ENCODE measurements at places on chromosomes 11 and 22. TPM values are rescaled to one million over a fixed set of nuclear protein-coding genes. Genes with fewer than 3 reads are reported as not detected.
A peak's percentile ranks its signal among the peaks of the same experiment; 100 is the strongest.

- ATAC-seq, result peak; percentile 50
Measured at GRCh38 chr11:3014057-3014938, 22.2 kb upstream of the NAP1L4 start.

DNA sequence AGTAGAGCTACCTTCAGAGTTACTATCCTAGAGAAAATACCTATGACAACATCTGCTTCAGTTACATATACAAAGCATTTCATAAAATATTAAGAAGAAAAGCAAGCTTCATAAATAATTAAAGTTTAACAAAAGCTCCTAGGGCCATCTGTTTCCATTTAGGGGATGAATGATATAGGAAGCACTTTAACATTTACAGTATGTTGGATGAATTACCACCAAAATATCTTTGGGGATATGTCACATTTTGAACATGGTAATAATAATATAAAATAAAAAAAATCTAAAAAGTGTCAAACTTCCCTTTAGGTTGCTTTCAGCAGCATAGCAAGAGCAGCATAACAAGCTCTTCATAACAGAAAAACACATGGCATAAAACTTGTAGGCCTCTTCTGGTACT lies 104.6 kb downstream of the ATG16L2 start:
- ATAC-seq, result no peak

DNA sequence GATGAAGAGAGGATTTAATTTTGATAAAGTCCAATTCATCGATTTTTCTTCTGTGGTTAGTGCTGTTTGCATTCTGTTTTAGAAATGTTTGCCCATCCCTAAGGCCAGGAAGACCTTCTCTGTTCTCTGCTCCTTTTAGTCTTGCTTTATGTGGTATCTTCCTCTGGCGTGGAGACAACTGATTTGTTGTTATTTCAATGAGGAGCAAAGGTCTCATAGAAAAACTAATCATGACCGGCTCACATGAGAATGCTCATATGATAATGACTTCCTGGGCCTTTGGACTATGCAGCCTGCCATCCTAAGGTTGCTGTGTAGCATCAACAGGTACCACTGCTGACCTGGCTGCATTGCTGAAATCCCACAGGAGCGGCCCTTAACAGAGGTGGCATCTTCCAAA lies 19.8 kb downstream of the SCGB1A1 start:
- ATAC-seq, result no peak

DNA sequence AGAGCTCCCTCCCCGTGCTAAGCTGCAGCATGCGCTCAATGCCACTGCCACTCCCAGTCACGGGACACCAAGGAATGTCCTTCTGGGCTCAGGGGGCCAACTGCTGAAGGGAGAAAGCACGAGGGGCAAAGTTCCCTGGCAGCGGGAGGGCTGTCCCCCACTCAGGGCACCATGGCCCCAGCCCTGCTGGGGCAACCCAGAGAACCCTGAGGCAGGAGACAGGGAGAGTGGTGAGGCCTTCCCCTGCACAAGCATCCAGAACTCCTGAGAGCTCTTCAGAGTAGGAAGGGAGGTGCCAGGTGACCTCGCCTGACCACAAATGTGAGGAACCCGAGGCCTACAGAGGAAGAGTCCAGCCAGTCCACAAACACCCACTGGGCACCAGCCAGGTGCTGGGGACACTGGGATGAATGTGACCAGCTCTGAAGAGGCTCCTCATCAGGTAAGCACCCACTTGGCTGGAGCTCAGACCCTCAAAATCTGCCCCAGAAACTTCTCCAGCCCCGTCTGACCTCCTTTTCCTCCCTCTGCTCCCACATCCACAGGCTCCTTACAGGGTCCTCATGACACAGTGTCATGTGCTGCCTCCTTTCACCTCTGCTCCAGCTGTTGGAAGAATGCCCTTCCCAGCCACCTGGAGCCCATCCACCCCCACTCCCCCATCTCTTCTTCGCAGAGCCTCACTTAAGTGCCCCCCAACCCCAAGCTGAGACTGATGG lies 15.6 kb downstream of the GDPD5 start:
- no peak for ATAC-seq

DNA sequence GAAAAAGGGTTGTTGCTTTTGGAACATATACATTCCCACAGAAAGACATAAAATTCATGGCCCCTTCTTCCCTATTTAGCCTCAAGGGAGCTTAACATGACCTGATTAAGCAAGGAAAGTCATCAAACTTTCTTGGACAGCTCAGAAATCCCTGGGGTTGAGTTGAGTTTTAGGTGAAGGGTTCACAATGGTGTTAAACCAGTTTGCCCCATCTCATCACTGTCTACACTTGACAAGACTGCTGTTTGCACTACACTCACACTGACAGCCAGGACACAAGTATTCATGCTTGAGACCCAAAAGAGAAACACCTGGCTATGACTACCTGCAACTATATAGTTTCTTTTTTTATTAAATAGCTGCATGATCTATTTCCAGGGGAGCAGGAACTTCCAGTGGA lies 209.8 kb upstream of the TMEM45B start:
- ATAC-seq, result peak; percentile 68

GRCh38 chr22:31238057-31238456 lies 26.0 kb downstream of the LIMK2 start:
- no peak for ATAC-seq

The FOLR2 gene
- 0.24 TPM for total RNA-seq

DNA sequence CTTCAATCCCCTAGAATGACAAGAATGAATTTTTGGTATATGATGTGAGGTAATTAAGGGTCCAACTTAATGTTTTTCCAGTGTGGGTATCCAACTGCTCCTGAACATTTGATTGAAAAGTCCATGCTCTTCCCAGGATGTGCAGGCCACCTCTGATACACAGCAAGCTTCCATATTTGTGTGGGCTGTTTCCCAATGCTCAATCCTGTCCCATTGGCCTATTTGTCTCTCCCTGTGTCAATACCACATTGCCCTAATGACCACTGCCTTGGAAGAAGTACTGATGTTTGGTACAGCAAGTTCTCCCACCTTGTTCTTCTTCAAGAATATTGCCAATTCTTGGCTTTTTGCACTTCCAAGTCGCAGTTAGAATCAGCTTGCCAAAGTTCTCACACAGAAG lies 42.9 kb downstream of the KCNQ1OT1 start:
- ATAC-seq, result no peak

The SSTR3 gene
- not detected for total RNA-seq

The IL10RA gene
- 3.8 TPM for total RNA-seq

DNA sequence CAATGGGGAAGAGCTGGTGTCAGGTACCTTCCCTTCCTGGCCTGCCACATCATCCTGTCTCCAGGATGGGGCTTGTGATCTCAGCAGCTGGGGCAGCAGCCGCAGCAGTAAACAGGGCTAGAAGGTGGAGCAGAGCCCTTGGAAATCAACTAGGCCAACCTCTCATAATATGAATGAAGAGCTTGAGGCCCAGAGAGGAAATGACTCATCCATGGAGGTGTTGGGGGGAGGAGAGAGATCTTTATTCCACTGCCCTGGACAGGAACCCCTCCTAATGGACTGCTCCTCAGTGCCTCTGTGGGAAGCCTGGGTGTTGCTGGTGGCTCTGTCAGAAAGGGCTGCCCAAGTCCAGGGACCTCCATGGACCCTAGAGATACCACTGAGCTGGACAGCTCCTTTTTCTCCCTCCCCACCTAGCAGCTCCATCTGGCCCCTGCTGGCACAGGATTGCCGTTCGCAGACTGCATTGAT lies 111.8 kb downstream of the OSBP2 start:
- no peak for ATAC-seq

DNA sequence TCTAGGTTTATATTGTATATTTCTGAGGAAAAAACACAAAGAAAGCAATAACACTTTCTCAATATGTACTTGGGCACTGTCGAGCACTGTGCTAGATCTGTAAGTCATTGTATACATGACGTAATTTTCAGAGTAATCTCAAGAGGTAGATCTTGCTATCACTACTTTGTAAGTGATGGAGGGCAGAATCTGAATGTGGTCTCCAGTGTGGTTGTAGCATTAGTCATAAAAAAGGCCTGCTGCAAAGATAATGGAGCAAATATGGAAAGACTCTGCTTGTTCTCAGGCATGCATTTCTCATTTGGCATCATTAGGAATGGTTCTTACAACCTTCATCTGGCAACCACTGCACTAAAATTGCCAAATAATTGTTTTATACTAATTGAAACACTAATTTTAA lies 419.8 kb upstream of the CCDC179 start:
- no peak for ATAC-seq

The OR51B4 gene
- not detected for total RNA-seq

GRCh38 chr11:133053124-133053776 lies 479.1 kb downstream of the OPCML start:
- no peak for ATAC-seq

GRCh38 chr11:78030429-78031325 lies 7.6 kb upstream of the KCTD14 start:
- peak; percentile 62 for ATAC-seq

DNA sequence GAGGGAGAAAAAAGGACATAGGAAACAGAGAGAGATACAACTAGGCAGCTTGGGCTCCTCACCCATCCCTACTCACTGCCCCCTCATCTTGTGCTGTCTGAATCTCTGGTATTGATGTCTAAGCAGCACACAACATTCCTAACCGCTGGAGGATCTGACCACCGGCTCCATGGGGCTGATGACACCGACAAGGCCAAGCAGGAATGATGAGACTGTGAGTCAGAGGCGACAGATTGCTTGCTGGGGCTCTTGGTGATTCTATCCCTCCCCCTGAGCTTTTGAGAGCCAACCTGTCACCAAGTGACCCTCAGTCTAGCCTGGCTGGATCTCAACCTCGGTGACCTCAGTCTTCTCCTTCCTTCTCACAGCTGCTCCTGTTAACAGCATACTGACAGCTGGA lies 13.8 kb downstream of the PAMR1 start:
- ATAC-seq, result no peak

The LRRC4C gene
- 0.28 TPM for total RNA-seq

DNA sequence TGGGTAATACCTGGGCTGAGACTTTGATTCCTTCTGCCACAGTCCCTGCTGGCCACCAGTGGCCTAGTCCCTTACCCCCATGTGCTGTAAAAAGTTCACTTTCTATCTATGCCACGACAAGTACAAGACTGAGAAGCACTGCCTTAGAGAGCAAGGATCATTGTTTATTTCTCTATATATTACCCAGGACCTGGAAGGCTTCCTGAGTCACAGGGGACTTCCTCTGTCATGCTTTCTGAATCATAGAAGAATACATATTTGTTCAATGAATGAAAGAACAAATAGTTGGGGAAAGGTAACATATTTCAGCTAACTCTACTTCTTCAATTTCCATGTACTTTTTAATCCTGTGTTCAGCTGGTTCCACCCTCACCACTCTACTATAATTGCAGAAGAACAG lies 5.5 kb upstream of the SYT9 start:
- no peak for ATAC-seq

The UFD1 gene
- total RNA-seq, result 57.9 TPM

The CBL gene
- 11.0 TPM for total RNA-seq

The ADAMTS8 gene
- total RNA-seq, result 0.56 TPM

GRCh38 chr11:45147891-45148675 lies 1.6 kb downstream of the PRDM11 start:
- ATAC-seq, result peak; percentile 1

- no peak for ATAC-seq
Measured at GRCh38 chr11:122069707-122070360, 46.2 kb downstream of the BLID start.

- ATAC-seq, result no peak
Measured at GRCh38 chr11:27380771-27381170, 17.8 kb upstream of the CCDC34 start.

The KCNC1 gene
- total RNA-seq, result not detected

- no peak for ATAC-seq
Measured at GRCh38 chr11:75899806-75900205, 84.8 kb downstream of the UVRAG start.

GRCh38 chr11:118565051-118565450 lies 680 bp downstream of the IFT46 start:
- ATAC-seq, result peak; percentile 32

- no peak for ATAC-seq
Measured at GRCh38 chr22:47600281-47600680, 837.8 kb downstream of the TBC1D22A start.

The TRIM44 gene
- 22.7 TPM for total RNA-seq

GRCh38 chr11:116274521-116274920 lies 498.3 kb downstream of the BUD13 start:
- ATAC-seq, result no peak

The MS4A7 gene
- 1.4 TPM for total RNA-seq

- no peak for ATAC-seq
Measured at GRCh38 chr22:50175921-50176849, 5.7 kb downstream of the PANX2 start.

- ATAC-seq, result peak; percentile 58
Measured at GRCh38 chr11:115924744-115925567, 420.7 kb upstream of the CADM1 start.

The BATF2 gene
- not detected for total RNA-seq

DNA sequence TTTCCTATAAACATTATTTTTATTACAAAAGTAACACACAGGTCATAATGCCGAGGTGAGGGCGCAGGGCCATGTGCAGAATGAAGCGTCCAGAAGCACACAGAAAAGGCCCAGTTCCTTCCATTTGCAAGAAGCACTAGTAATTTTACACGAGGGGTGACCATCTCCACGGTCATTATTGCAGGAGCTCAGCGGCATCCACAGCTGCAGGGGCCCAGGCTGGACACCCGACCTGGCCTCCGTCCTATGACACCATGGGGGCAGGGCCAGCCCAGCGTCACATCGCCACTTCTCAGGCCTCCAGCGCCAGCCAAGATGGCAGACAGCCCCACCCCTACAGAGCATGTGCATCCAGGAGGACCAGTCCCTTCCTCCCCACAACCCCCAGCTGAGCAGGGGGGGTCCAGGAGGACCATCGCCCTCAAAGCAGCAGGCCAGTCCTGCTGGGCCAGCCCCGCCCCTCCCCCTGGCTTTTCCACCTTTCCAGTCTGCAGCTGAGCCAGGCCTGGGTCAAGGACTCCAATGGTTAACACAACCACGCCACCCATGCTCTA lies 3.5 kb downstream of the IGF2 start:
- ATAC-seq, result no peak

GRCh38 chr22:45058622-45058912 lies 48.8 kb upstream of the PHF21B start:
- no peak for ATAC-seq

Measured in esophagus mucosa (tissue), 1 donor.